ENCODE measurements at places on chromosomes 4 and X.

DNA sequence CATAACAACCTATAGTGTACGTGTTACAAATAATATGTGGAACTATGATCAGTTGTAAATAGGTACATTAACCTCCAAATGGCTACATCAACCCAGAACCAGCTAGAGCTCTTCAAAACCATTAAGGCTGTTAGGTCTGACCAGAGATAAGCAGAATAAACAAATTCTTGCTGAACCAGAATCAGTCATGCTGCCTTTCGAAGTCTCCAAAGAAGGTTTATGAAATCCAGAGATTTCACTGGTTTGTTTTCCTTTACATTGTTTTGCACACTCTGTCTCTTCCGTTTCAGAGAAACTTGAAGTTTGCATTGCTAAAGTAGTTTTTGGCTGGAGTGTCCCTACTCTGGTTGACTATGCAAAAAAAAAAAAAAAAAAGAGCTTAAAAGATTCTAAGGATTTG is 177.3 kb upstream of the SLIT2 start:
- ATAC-seq: no peak

GRCh38 chrX:55796496-55796895 is 78.9 kb downstream of the RRAGB start:
- ATAC-seq: no peak

DNA sequence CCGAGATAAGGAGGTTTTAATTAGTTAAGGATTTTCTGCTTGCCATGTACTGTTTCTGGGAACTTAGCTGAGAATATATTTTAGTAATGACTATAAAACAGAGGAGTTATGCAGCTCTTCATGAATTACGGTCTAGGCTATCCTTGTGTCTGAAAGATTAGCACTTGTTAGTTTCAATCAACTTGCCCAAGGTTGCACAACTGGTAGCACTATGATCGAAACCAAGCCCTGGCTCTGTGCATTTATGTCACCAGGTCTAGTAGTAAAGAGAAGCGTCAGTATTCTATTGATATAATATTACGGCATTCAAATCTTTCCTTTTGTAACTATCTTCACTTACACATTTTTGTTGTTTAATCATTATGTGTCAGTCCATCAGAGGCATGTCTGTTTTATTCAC is 176.0 kb downstream of the TLL1 start:
- ATAC-seq: no peak

- ATAC-seq: no peak
These were observed 27.6 kb upstream of the FGFR3 start for GRCh38 chr4:1765409-1766072.

DNA sequence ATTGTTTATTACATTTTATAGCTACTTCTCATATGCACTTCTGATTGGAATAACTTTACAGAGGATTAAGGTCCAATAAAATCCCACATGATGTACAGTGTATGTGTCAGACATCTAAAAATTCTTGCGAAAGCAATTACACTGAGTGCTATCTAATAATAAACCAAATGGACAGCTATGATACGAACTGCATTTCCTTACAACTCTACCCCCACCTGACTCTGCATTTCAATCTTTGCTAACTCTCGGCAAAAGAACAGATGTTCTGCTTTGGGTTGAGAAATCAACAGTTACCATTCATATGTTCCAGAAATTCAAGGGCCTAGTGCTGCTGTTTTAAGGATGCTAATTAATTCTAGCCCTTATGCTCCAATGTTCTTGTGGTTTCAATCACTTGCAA is 287.9 kb upstream of the NOCT start:
- no peak for ATAC-seq

Data from stimulated activated memory B cell treated with anti-CD40 and anti-IgM and Interleukin-4, amounts not matched to agents 10 μg/mL and 1 μg/mL and 100 μg/mL, for 72 hours (primary cell).